ENCODE measurements at places on chromosomes 13 and 19. TPM values are rescaled to one million over a fixed set of nuclear protein-coding genes. Genes with fewer than 3 reads are reported as not detected.

The LILRB2 gene
- 1.2 TPM for polyA plus RNA-seq

The ZNF527 gene
- 2.3 TPM for polyA plus RNA-seq

The COL5A3 gene
- 5.2 TPM for polyA plus RNA-seq

The TGFBR3L gene
- not detected for polyA plus RNA-seq

The CEACAM5 gene
- 4.4 TPM for polyA plus RNA-seq

The ATP1A3 gene
- 0.12 TPM for polyA plus RNA-seq

The FAAP24 gene
- polyA plus RNA-seq: 1.9 TPM

The ZNF43 gene
- 3.8 TPM for polyA plus RNA-seq

The ZNF420 gene
- polyA plus RNA-seq: 6.6 TPM

The ZNF229 gene
- polyA plus RNA-seq: 0.44 TPM

The URAD gene
- polyA plus RNA-seq: 0.13 TPM

The S1PR5 gene
- polyA plus RNA-seq: 13.3 TPM

The ACER1 gene
- 0.08 TPM for polyA plus RNA-seq

The NALCN gene
- 0.56 TPM for polyA plus RNA-seq

The GPR183 gene
- 4.5 TPM for polyA plus RNA-seq

The TMEM221 gene
- polyA plus RNA-seq: not detected

The SIGLEC9 gene
- polyA plus RNA-seq: 0.80 TPM

The CEACAM21 gene
- 6.1 TPM for polyA plus RNA-seq

The ZNF112 gene
- polyA plus RNA-seq: 1.1 TPM

The FSD1 gene
- polyA plus RNA-seq: 1.3 TPM

The ICAM1 gene
- polyA plus RNA-seq: 7.9 TPM

The PIK3R2 gene
- 2.6 TPM for polyA plus RNA-seq

The WDR88 gene
- polyA plus RNA-seq: not detected

The ATXN8OS gene
- polyA plus RNA-seq: not detected

The JSRP1 gene
- polyA plus RNA-seq: 0.75 TPM

The FBXO17 gene
- 4.7 TPM for polyA plus RNA-seq

The SYNGR4 gene
- not detected for polyA plus RNA-seq

The GSX1 gene
- not detected for polyA plus RNA-seq
